ENCODE measurements at places on chromosomes 4 and X. TPM values are rescaled to one million over a fixed set of nuclear protein-coding genes. Genes with fewer than 3 reads are reported as not detected.

DNA sequence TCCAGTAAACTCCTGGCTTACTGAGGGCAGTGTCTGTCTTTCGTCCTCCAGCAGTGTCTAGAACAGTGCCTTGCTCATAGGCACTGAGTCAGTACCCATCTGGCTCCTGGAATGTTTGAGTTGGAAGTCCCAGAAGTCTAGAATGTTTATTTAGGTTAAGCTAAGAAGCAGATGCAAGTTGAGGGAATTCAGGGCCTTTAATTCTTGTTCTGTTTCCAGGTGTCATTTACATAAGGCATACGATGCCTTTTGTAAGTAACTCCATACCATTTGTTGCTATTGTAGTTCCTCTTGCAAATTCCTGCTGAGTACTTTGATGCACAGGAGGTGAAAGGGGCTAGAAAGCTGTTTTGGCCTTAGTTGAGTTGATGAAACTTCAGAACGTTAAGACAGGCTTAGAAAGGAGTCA, 22.2 kb downstream of the ARHGAP10 start:
- no peak for DNase-seq

SUPT20HL2 gene
- total RNA-seq: not detected

GRCh38 chr4:89245459-89245858, 62.1 kb downstream of the GPRIN3 start:
- DNase-seq: no peak

DNA sequence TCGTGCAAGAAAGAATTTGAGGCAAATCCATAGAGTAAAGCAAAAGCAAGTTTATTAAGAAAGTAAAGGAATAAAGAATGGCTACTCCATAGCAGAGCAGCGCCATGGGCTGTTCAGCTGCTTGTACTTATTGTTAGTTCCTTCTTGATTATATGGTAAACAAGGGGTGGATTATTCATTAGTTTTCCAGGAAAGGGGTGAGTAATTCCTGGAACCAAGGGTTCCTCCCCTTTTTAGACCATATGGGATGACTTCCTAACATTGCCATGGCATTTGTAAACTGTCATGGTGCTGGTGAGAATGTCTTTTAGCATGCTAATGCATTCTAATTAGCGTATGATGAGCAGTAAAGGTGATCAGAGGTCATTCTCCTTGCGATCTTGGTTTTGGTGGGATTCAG, 23.5 kb upstream of the CEP135 start:
- no peak for DNase-seq

DNA sequence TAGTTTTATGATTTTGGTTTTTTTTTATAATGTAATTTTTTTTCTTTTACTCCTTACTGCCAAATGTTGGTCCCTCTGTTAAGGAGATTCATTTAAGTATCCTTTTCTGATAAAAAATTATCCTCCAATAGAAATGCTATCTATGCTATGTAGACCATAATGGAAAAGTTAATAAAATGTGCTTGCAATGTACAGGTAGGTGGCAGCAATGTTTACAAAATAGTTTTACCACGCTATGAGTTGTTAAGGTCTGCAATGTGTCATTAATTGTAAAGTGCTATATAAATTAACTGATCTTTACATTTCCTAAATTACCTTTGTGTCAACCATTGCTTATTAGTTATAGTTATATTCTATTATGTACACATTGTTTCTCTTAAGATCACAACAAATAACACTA, 3.8 kb upstream of the CENPC start:
- no peak for DNase-seq
